Effector memory CD8-positive, alpha-beta T cell (primary cell): ENCODE measurements at places on chromosomes 4 and X.

DNA sequence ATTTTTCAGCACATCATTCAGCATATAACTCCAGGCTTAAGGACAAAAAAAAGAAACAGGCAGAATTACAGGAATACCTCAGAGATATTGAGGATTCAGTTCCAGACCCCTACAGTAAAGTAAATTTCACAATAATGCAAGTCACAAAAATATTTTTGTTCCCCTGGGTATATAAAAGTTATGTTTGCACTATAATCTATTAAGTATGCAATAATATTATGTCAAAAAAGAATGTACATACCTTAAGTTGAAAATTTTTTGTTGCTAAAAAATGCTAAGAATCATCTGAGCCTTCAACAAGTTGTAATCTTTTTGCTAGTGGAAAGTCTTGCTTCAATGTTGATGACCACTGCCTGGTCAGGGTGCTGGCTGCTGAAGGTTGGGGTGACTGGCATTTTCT lies 2532.5 kb downstream of the ARAP2 start:
- no peak for DNase-seq

- no peak for DNase-seq
Observed at GRCh38 chr4:109041463-109042360, 260.7 kb downstream of the COL25A1 start.

DNA sequence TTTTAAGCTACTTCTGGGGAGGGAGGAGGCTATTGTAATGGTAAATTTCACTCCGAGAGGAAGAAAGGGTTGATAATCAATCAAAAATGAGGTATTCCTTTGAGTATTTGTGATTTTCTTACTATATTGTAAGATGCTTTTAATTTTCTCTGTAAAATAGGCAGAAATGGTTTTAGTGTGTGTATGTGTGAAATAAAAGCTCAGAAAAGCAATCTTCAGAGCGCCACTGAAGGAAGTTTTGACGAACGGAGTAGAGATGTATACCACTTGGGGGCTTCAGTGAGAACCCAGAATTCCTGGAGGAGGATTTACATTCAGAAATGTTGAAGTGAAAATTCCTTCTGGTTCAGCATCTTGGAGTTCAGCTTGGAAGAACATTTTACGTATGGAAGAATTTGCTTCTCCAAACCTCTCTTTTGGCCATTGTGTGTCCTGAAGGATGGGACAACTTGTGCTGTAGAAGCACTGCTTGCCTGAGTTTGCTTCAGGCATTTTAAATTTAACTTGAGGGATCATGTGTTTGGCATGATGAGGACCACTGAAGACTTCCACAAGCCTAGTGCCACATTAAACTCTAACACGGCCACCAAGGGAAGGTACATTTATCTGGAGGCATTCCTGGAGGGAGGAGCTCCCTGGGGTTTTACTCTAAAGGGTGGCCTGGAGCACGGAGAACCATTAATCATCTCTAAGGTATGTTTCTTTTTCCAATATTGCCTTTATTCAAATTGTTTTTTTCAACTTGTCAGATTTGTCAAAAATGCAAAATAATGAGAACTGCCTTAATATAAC lies 695 bp downstream of the SHROOM3 start:
- DNase-seq, result no peak

GRCh38 chrX:25083661-25084060 lies 67.9 kb upstream of the ARX start:
- DNase-seq, result no peak

- no peak for DNase-seq
Observed at GRCh38 chrX:98409867-98410266, 1526.2 kb downstream of the RPA4 start.

DNA sequence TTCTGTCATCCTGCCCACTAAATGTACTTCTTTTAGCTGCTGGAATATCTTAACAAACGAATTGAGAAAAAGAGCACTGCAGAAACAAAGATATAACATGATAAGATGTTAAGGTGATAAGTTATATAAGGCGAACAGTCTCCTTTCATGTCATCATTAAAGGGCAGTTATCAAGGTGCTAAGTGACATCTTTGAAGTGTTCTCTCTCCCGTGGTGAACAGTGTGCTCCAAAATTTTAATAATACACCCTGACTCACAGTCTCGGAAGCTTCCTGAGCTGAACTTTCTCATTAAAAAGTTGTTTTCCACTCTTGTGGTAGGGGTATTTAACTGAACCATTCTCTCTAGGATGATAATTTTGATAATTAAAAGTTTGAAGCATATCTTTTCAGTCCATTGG lies 61.6 kb downstream of the PLS3 start:
- DNase-seq, result no peak

DNA sequence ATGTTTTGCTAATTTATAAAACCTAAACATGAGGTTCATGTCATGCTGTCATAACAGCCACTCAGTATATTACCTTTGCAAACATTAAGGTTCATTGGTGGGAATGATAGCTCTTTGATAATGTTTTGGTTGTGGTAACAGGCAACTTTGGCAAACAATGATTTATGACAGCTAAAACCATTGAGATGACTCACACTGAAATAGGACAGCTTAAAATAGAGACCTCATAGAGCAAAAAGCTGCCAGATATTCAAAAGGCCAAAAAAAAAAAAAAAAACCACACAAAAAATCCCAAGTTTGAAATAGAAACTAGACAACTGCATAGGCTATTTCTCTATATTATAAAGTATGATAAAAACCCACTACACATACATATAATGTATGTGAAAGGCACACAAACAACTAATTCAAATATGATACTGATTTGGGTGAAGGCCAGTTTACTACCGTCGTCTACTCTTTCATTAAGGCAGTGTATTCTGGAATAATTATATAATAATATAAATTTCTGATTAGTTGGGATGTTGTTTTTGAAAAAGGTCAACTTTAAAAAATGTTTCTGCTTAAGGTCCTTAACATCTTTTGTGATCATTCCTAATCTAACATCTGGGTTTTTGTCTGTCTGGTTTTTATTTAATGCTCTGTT lies 646.0 kb upstream of the PITX2 start:
- DNase-seq, result no peak

DNA sequence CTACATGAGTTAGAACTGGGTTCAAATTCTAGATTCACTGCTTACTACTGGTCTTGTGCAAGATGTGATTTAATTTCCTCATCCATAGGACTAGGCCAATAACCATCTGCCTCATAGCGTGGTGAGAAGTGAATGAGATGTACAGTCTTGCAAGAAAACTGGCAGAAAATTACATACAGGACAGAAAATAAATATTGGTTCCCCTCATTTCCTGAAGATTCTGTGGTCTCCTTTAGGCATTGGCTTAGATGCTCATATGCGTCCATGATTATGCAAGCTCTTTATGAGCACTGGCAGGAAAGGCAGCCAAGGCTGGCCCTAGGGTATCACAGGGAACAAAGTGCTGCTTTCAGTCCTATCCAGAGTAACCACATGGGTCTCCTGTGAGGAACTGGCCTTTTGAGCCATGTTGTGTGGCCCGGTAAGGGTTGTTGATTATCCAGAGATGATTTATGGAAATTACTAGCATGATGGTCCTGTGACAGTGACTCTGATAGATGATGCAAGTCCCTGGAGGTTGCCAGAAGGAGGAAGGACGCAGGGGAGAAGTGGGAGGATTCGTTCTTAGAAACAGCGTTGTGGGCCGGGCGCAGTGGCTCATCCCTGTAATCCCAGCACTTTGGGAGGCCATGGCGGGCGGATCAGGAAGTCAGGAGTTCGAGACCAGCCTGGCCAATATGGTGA lies 9.9 kb upstream of the MOB1B start:
- DNase-seq, result no peak

GRCh38 chr4:82797405-82798111 lies 1.0 kb downstream of the SCD5 start:
- DNase-seq, result no peak

DNA sequence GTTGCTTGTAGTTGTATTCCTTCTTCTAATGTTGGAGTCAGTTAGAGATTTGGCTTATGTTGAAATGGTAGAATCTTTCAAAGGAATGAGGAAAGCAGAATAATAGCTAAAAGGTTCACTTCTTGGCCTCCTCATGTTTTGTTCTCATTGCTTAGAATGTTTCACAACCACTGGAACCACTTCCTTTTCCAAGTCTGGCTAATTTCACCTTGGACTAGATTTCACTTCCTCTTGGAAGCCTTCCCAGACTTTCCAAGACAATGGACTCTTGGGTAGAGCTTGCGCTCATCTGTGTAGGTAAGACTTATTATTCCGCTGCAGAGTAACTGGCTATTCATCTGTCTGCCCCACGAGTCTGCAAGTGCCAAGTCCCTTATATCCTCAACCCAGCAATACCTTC lies 8.3 kb downstream of the SPATA18 start:
- DNase-seq, result no peak

DNA sequence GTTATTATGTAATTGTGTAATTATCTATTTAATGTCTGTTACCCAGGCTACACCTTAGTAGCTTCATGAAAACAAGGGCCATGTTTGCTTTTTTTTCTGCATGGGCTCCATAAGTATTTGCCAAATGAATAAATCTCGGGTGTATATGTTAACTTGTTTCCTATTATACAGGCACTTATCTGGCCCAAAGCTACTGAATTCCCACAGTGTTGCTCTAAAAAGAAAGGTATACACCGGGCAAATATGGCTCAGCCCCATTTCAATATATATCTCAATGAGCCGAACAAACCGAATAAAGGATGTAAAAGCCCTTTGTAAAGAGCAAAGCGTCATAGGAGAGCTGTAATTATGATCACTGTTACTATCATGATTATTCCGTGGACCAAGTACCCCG lies 767 bp downstream of the PAQR3 start:
- DNase-seq, result no peak

DNA sequence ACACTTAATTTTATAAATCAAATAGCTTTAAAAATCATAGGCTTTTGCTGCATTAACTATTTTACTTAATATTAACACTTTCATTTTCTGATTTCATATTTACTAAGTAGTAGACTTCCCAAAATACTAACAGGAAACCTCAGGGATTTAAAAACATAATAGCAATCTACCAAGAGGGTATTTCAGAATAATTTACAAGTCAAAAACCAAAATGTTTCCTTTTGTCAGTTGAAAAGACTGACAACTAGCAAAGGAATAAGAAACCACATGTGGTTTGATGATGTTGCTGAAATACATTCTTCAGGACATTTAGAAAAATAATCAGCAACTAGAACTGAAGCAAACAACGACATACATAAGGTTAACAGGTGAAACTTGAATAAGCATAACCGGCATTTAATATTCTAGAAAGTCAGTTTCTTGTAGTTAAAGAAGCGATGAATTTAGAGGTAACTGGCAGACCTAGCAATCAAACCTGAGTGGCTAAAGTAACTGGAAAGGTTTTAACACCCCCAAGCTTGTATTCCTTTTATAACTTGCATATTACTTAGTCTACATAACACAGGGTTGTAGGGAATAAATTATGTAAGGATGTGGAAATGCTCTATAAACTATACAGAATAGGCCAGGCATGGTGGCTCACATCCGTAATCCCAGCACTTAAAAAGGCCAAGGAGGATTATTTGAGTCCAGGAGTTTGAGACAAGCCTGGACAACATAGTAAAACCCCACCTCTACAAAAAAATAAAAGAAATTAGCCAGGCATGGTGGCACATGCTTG lies 40.0 kb downstream of the DHX15 start:
- DNase-seq, result no peak

- DNase-seq, result no peak
Observed at GRCh38 chrX:130084631-130085237, 25.6 kb downstream of the ELF4 start.

DNA sequence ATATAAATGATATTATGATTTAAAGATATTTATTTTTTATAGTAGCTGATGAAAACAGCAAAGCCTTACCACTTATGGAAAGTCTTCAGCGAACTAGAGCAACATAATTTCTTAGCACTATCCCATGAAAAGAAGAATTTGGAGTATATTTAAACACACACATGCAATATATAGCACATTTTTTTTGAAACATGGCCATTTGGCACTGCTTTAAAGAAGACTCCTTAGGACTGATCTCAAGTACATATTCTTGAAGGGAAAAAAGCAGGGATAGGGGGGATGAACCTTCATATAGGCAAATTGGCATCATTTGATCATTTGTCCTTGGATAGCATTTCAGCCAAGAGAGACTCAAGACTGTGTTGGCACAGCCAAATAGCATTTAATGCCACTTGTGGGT lies 193.3 kb downstream of the ANKRD50 start:
- DNase-seq, result no peak

DNA sequence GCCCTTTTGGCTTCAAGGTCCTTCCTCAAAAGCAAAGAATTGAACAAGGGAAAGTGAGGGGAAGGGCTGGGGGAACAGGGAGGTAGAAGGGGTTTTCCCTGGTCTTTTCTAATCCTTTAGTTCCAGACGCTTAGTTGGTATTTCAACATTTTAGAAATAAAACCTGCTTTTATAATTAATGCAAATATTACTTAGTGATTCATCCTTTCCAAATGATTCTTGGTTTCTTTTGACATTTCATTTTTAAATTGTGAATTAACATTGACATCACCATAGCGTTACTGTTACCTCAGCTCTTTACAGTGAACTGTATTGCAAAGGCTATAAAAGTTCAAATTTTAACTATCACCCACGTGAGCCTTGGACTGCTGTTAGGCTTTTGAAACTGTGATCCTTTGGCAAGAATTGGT lies 20.9 kb downstream of the NFKB1 start:
- DNase-seq, result no peak

GRCh38 chr4:173181848-173182247 lies 13.2 kb downstream of the GALNT7 start:
- no peak for DNase-seq

GRCh38 chr4:3044870-3045819 lies 29.2 kb downstream of the HTT-AS start:
- DNase-seq, result peak; percentile 83

- no peak for DNase-seq
Observed at GRCh38 chr4:44927399-44928380, 201.3 kb upstream of the GNPDA2 start.

- no peak for DNase-seq
Observed at GRCh38 chr4:4677556-4678522, 136.0 kb upstream of the STX18 start.

GRCh38 chr4:26215725-26216124 lies 105.1 kb upstream of the RBPJ start:
- DNase-seq, result no peak

DNA sequence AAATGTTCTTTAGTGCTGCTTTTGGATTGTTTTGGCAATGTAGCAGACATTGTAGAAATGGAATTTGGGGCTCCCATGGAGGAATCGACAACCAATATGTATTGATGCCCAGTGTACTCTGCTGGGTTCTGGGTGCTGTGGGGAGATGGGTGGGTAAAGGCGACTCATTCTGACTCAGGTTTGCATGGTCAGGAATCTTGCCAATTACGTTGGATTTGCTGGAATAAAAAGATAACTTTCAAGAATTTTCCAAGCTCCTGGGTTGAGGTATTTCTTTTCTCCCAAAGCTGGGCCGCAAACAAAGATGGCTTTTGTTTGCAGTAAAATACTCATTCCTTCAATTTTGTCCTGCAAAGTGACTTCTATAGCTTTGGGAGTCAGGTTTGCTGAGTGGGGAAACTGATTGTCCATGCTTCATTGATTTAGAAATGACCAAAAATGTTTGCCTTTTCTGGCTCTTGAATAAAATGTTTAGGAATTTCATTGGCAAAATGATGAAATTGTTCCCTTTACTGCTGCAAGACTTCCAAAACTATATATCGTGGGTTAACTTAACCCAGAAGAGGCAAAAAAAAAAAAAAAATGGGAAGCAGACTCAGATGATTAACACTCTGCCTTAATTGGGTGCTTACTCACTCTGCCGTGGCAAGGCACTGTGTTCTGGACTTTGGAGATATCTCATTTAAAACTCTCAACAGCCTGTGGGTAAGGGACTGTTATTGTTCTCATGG lies 57.0 kb downstream of the RTL9 start:
- no peak for DNase-seq
